ENCODE measurements at places on chromosomes 7 and 10.
A peak's percentile ranks its signal among the peaks of the same experiment; 100 is the strongest.

DNA sequence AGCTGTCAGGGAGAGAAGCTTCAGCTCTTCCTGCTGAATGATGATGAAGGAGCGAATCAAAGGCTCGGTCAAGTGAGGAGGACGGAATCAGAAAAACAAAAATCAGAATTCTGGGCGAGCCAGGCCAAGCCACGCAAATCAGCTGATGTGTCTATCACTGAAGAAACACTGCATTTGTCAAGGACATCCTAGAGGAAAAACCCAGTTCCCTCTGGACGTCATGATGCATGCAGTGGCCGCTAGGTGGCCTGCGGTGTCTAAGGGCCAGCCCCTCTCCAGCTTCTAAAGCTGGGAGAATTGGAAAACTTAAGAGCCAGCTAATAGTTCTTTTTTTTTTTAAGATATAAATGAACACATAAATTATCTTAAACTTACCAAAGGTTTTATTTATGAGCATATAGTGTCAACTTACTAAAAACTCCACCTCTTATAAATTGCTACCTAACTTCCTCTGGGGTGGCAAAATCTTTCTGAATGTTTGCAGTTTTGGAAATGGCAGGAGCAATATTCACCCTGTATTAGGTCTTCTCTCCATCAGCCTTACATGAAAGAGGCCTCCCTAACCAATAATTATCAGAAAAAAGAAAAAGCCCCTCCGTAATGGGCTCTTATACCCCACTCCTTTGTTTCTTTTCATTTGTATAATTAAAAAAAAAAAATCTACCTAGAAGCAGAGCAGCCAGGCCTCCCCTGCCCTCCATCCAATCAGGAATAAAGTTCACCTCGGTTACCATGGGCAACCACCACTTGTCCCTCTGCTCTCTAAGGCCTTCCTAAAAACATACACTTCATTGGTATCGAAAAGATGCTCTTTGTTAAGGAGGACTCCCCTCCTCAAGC lies 186.8 kb downstream of the USP6NL start:
- DNase-seq: peak; percentile 47

- no peak for DNase-seq
These were observed 235.8 kb downstream of the PAXIP1 start for GRCh38 chr7:154767142-154767541.

- peak; percentile 61 for DNase-seq
These were observed 12.7 kb upstream of the AKR1B10 start for GRCh38 chr7:134514663-134515062.

GRCh38 chr10:110710621-110711020 lies 66.5 kb downstream of the RBM20 start:
- DNase-seq: no peak

DNA sequence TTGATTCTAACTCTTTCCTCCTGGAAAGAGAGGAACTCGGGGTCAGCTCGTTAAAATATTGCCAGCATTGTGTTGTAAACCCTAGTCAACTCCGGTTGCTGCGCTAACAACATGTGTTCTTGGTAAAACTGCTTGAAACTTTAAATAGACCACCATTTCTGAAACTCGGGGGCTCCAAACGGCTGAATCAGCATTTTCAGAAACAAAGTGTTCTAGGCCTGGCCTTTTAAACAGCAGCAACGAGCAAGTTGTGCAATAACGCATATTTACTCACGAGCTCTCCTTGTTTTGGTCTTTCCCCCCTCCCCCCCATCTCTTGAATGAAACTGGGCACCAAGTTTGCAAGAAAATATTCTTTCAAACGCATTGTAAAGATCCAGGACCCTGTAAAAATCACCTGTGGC lies 9.2 kb upstream of the GRB10 start:
- no peak for DNase-seq

GRCh38 chr10:15360566-15360965 lies 10.5 kb downstream of the FAM171A1 start:
- no peak for DNase-seq

GRCh38 chr10:110305767-110306451 lies 1.2 kb upstream of the SMNDC1 start:
- DNase-seq: peak; percentile 44

DNA sequence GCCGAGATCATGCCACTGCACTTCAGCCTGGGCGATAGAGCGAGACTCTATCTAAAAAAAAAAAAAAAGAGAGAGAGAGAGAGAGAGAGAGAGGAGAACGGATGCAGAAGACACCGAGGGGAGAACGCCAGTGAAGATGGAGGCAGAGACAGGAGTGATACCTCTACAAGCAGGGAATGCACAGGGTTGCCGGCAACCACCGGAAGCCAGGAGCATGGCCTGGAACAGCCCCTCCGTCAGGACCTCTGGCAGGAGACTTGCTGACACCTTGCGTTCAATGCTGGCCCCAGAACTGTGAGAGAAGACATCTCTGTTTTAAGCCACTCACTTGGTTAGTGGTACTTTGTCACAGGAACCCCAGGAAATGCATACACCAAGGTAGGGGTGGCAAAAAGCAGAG lies 38.1 kb upstream of the DUSP5 start:
- DNase-seq: no peak

GRCh38 chr10:13110908-13111307 lies 10.9 kb downstream of the OPTN start:
- DNase-seq: no peak
